ENCODE measurements at places on chromosomes 1 and 21. TPM values are rescaled to one million over a fixed set of nuclear protein-coding genes. Genes with fewer than 3 reads are reported as not detected.

Gene USP1
- 50.3 TPM for total RNA-seq

Gene DMRTA2
- not detected for total RNA-seq

Gene DIP2A
- total RNA-seq = 44.6 TPM

Gene MTARC2
- total RNA-seq = 23.1 TPM

Gene FCGR3B
- not detected for total RNA-seq

Gene RNU1-4
- 3,235 TPM for total RNA-seq

Gene PLCH2
- total RNA-seq = 1.5 TPM

Gene KCNE2
- total RNA-seq = not detected

Gene BACH1
- 39.9 TPM for total RNA-seq

Gene DNM3
- 1.7 TPM for total RNA-seq

Gene S100A1
- 0.46 TPM for total RNA-seq

Gene LIPI
- total RNA-seq = not detected

Gene LYPD8
- total RNA-seq = 1.4 TPM

Gene ZNF436
- total RNA-seq = 14.0 TPM

Gene LRRC3
- 0.35 TPM for total RNA-seq

DNA sequence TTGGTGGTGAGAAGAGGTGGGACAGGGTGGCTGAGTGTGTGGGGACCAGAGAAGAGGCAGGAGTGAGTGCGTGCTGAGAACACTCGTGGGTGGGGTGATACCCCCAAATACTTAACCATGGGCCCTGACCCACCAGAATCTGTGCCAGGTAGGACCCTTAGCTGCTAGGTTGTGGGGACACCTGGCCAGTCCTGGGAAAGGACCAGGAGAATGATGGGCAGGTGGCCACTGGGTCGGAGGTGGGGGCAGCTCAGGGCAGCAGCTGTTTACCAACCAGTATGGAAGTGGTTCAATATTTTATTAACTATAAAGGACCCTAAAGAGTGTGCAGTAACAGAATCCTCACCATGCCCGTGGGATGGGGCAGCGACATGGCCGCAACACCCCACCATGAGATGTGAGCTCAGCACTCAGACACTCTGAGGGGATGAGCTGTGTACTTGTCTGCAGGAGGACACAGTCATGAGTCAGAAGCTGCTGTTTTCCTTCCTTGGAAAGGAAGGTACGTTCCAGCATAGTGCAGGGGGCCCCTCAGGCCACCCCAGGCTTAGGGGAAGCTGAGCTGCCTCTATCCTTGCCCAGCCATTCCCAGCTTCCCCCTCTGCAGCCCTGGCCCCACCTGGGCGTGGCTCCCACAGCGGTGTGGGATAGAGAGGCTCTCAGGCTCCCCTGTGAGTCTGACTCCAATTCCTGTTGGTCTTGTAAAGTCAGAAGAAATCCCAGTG, 25.4 kb downstream of the TEX35 start:
- H3K4me1 ChIP-seq = peaks cover 56% of the 10 kb centered on the region
- DNase-seq = peak; percentile 61
- H3K4me3 ChIP-seq = 0 out of 2 replicates have a peak overlapping the region, but pooled peaks have one; percentile 46
- H3K27me3 ChIP-seq = no peaks in the 10 kb centered on the region
- no peaks in the 10 kb centered on the region for H3K36me3 ChIP-seq

- no peaks in the 10 kb centered on the region for H3K36me3 ChIP-seq
- no peak for DNase-seq
- no peak overlapping the region for H3K4me3 ChIP-seq
- H3K27ac ChIP-seq = no peak overlapping the region
- no peaks in the 10 kb centered on the region for H3K4me1 ChIP-seq
Measured at GRCh38 chr21:18275781-18276180, 31.1 kb downstream of the CHODL start.

GRCh38 chr1:10217748-10218441, 7.5 kb downstream of the KIF1B start:
- no peak overlapping the region for H3K4me3 ChIP-seq
- no peak overlapping the region for H3K27ac ChIP-seq
- no peaks in the 10 kb centered on the region for H3K36me3 ChIP-seq
- H3K27me3 ChIP-seq = no peaks in the 10 kb centered on the region
- no peak for DNase-seq
- no peaks in the 10 kb centered on the region for H3K4me1 ChIP-seq

GRCh38 chr1:47751996-47752451, 245.2 kb downstream of the TRABD2B start:
- no peak overlapping the region for H3K4me3 ChIP-seq
- DNase-seq = no peak
- H3K27me3 ChIP-seq = no peaks in the 10 kb centered on the region
- H3K27ac ChIP-seq = no peak overlapping the region
- H3K36me3 ChIP-seq = no peaks in the 10 kb centered on the region
- H3K4me1 ChIP-seq = no peaks in the 10 kb centered on the region

GRCh38 chr1:214281021-214281719, at the start of gene SMYD2:
TSS of gene SMYD2 (plus strand) at chr1:214281159. CDS start at chr1:214281255, 96 bp downstream.
- peaks cover 33% of the 10 kb centered on the region for H3K4me1 ChIP-seq
- DNase-seq = peak; percentile 75
- no peaks in the 10 kb centered on the region for H3K27me3 ChIP-seq
- H3K4me3 ChIP-seq = peak within 1 kb of the TSS; percentile 81
- peak within 1 kb of the TSS; percentile 71 for H3K27ac ChIP-seq

DNA sequence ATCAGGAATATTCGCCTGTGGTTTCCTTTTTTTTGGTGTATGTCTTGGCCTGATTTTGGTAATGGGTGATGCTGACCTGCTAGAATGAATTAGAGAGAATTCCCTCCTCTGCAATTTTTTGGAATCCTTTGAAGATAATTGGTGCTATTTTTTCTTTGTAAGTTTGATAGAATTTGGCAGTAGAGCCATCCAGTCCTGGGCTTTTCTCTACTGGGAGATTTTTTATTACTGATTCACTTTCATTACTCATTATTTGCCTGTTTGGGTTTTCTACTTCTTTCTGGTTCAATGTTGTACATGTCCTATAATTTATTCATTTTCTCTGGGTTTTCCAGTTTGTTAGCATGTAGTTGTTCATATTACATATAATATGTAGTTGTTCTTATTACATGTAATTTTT, 48.7 kb downstream of the NTMT2 start:
- no peak for DNase-seq
- H3K27me3 ChIP-seq = 0 out of 2 replicates have a peak, but pooled peaks cover 4% of the 10 kb centered on the region
- no peaks in the 10 kb centered on the region for H3K36me3 ChIP-seq

- H3K4me1 ChIP-seq = no peaks in the 10 kb centered on the region
- no peaks in the 10 kb centered on the region for H3K36me3 ChIP-seq
- H3K4me3 ChIP-seq = no peak overlapping the region
- no peaks in the 10 kb centered on the region for H3K27me3 ChIP-seq
- no peak for DNase-seq
Measured at GRCh38 chr1:77847621-77848080, 40.8 kb upstream of the NEXN start.

- no peaks in the 10 kb centered on the region for H3K36me3 ChIP-seq
- no peak for DNase-seq
- H3K4me1 ChIP-seq = peaks cover 21% of the 10 kb centered on the region
- H3K27ac ChIP-seq = no peak overlapping the region
Measured at GRCh38 chr1:209876078-209876800, 48.5 kb downstream of the UTP25 start.

DNA sequence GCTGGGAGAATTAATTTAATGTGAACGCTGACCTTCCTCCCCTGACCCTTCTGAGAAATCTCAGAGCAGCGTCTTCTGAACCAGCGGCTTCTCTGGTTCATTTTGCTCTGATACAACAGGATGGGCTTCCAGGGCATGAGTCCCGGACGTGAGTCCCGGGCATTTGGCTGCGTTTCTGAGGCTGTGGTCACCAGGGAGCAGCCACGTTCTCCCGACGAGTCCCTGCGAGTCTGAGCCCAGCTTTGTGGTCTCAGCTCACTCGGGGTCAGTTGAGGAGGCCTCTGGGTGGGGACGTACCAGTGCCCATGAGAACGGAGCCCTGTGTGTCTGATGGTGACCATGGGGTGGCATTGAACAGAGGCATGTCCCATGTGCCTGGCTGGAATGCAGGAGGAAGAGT, 17.7 kb upstream of the OBSCN start:
- no peak overlapping the region for H3K4me3 ChIP-seq
- H3K36me3 ChIP-seq = no peaks in the 10 kb centered on the region
- no peaks in the 10 kb centered on the region for H3K27me3 ChIP-seq

DNA sequence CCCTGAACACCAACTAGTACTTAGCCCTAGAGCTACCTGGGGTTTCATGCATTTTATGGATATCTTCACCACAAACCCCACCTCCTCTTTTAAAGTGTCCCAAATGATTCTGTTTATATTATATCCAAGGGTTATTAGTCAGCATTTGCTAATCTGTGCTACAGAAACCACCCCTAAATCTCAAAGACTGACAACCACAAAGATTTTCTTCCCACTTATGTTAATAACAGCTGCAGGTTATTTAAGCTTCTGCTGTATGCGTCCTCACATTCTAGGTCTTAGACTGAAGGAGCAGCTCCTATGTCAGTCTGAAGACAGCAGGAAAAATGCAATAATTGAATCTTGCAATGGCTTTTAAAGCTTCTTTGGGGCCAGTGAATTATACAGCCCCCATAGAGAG, 11.2 kb upstream of the PHC2 start:
- no peaks in the 10 kb centered on the region for H3K27me3 ChIP-seq
- H3K4me3 ChIP-seq = no peak overlapping the region
- H3K27ac ChIP-seq = no peak overlapping the region
- no peaks in the 10 kb centered on the region for H3K36me3 ChIP-seq
- DNase-seq = no peak

GRCh38 chr1:56190806-56191365, 388.5 kb downstream of the PLPP3 start:
- DNase-seq = no peak
- H3K36me3 ChIP-seq = no peaks in the 10 kb centered on the region
- no peaks in the 10 kb centered on the region for H3K4me1 ChIP-seq
- H3K27ac ChIP-seq = no peak overlapping the region

GRCh38 chr1:33273406-33273805, 17.1 kb downstream of the ZNF362 start:
- no peak overlapping the region for H3K4me3 ChIP-seq
- DNase-seq = no peak
- H3K4me1 ChIP-seq = no peaks in the 10 kb centered on the region
- no peaks in the 10 kb centered on the region for H3K36me3 ChIP-seq

DNA sequence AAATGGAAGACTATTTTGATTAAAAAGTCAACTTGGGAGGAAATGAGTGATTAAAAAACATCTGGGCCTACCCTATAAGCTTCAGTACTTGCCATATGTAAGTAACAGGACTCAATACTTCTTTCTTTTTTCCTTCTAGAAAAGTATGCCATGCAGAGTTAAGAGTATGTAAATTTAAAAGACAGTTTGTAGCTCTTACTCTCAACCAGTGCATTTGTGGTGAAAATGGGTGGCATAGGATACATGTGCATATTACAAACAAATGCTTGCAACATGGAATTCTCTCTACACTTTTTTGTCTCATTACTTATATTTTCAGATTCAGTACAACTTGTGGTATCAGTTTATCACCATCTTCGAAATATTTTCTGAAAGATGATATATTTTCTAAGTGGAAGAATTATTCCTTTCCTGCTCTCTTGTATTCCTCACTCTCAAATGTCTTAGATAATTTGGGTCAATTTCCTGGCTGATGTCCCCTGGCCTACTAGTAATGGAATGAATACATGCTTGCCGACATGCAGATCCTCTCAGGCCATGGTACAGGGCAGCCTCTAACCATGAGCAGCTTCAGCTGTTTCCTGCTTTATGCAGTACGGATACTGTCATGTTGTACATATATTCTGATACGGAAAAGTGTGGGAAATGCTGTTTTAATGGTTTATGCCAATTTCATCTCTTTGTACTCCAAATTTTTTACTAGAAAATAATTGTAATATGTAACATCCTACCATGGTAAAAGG, 81.4 kb upstream of the ZNF326 start:
- H3K4me1 ChIP-seq = peaks cover 65% of the 10 kb centered on the region
- H3K27ac ChIP-seq = 0 out of 2 replicates have a peak overlapping the region, but pooled peaks have one; percentile 8
- H3K27me3 ChIP-seq = no peaks in the 10 kb centered on the region
- DNase-seq = no peak

- H3K36me3 ChIP-seq = no peaks in the 10 kb centered on the region
- no peak overlapping the region for H3K27ac ChIP-seq
- H3K4me1 ChIP-seq = no peaks in the 10 kb centered on the region
- no peak for DNase-seq
- no peaks in the 10 kb centered on the region for H3K27me3 ChIP-seq
Measured at GRCh38 chr1:47919113-47919833, 77.9 kb downstream of the TRABD2B start.

- H3K27ac ChIP-seq = no peak within 1 kb of the TSS
- no peaks in the 10 kb centered on the region for H3K36me3 ChIP-seq
- DNase-seq = no peak
Measured at GRCh38 chr1:177170756-177171535, at the start of gene BRINP2. TSS of gene BRINP2 (plus strand) at chr1:177170958. CDS start at chr1:177229877, 58,919 bp downstream.

GRCh38 chr1:201074018-201074417, 38.2 kb downstream of the CACNA1S start:
- no peak for DNase-seq
- no peaks in the 10 kb centered on the region for H3K36me3 ChIP-seq
- no peak overlapping the region for H3K4me3 ChIP-seq
- H3K27me3 ChIP-seq = peaks cover 72% of the 10 kb centered on the region
- no peak overlapping the region for H3K27ac ChIP-seq

GRCh38 chr1:98975810-98976209, 28.9 kb downstream of the PLPPR5 start:
- no peak overlapping the region for H3K4me3 ChIP-seq
- DNase-seq = no peak
- H3K27ac ChIP-seq = no peak overlapping the region

GRCh38 chr1:152646656-152647055, 16.5 kb upstream of the LCE2D start:
- no peak overlapping the region for H3K4me3 ChIP-seq
- DNase-seq = no peak
- no peaks in the 10 kb centered on the region for H3K36me3 ChIP-seq

DNA sequence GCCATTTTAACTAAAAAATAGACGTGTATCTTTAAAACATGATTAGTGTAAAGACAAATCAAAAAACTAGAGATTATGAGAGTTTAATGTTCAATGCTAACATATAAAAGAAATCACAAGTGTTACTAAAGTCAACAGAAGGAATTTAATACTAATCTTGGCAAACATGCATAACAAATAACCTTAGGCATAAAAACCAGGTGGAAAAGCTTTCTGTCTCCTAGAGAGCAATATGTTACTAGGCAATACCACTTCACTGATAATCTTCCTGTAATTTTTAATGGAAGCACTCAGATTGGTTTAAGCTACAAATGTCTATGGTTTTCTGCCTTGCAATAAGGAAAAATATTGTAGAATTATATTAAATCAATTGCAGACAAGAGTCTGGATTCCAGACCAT, 121.9 kb downstream of the NME7 start:
- H3K4me1 ChIP-seq = no peaks in the 10 kb centered on the region
- no peak overlapping the region for H3K4me3 ChIP-seq
- no peaks in the 10 kb centered on the region for H3K36me3 ChIP-seq
- no peak for DNase-seq
- H3K27ac ChIP-seq = no peak overlapping the region

- no peaks in the 10 kb centered on the region for H3K36me3 ChIP-seq
- DNase-seq = no peak
- H3K27ac ChIP-seq = no peak overlapping the region
- no peaks in the 10 kb centered on the region for H3K27me3 ChIP-seq
- H3K4me1 ChIP-seq = no peaks in the 10 kb centered on the region
Measured at GRCh38 chr1:59315529-59316463, 18.9 kb downstream of the FGGY start.

- no peaks in the 10 kb centered on the region for H3K4me1 ChIP-seq
- no peaks in the 10 kb centered on the region for H3K27me3 ChIP-seq
- no peak overlapping the region for H3K27ac ChIP-seq
- no peak for DNase-seq
- H3K36me3 ChIP-seq = no peaks in the 10 kb centered on the region
Measured at GRCh38 chr1:103106426-103107341, 1.6 kb downstream of the COL11A1 start.

GRCh38 chr1:154956544-154956941, 644 bp upstream of the PBXIP1 start:
- H3K4me3 ChIP-seq = peak overlapping the region; percentile 75
- no peak for DNase-seq
- no peak overlapping the region for H3K27ac ChIP-seq
- H3K27me3 ChIP-seq = no peaks in the 10 kb centered on the region
- H3K36me3 ChIP-seq = no peaks in the 10 kb centered on the region
